T-helper 2 cell (primary cell): ENCODE measurements at places on chromosomes 4 and X.
A peak's percentile ranks its signal among the peaks of the same experiment; 100 is the strongest.

DNA sequence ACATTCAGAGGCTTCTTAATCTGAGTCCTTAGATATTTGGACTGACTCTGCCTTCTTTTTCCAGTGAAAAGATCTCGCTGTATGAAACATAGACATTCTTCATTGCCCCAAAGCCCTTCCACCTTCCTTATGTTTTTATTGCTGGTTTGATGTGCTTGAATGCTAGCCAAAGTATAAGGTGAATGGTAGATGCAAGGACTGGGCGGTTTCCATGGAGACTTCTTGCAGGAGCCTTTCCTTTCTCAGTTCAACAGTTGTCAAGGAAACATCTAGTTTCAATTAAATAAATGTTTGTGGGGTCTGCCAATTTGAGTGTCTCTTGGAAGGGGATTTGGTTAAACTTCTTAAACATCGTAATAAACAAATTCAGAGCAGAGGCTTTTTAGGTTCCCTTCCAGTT is 46.0 kb downstream of the REPS2 start:
- DNase-seq = no peak

GRCh38 chr4:76882630-76883029 is 15.3 kb downstream of the SOWAHB start:
- no peak for DNase-seq

DNA sequence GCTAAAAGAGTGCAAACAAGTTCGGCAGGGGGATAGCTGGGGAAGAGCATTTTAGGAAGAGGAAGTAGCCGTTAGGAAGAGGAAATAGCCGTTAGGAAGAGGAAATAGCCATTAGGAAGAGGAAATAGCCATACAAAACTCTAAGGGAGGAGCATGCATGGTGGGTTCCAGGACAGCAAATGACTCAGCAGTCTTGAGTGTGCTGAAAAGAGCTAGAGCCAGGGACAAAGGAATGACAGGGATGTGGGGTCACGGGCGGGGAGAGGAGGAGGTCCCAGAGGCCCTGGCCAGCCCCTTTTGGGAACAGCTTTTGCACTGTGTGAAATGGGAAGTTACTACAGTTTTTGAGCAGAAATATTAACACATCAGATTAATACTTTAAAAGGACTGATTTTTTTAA is 882.6 kb downstream of the TRIML1 start:
- no peak for DNase-seq

GRCh38 chr4:173135241-173135847 is 33.3 kb upstream of the GALNT7 start:
- no peak for DNase-seq

DNA sequence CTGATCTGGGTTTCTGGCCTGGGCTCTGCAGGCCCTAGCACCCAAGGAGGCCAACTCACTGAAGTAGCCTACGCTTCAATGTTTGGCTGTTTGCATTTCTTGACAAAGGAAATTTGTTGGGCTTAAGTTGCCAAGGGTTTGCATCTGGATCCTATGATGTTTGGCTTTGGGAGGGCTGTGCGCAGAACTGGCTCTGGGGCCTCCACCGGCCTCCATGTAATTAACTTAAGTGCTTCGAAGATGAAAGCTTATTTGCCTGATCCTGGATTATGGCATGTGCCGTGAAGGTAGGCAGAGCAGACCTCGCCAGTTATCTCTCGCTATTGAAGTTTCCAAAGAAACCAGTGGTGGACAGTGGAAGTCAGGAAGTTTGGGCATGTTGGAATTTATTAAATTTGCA is 124.3 kb upstream of the STX18 start:
- no peak for DNase-seq

GRCh38 chrX:31603411-31604120 is 531.7 kb upstream of the FTHL17 start:
- DNase-seq = no peak

- peak; percentile 19 for DNase-seq
Observed at GRCh38 chr4:18593297-18594002, 571.9 kb upstream of the LCORL start.

DNA sequence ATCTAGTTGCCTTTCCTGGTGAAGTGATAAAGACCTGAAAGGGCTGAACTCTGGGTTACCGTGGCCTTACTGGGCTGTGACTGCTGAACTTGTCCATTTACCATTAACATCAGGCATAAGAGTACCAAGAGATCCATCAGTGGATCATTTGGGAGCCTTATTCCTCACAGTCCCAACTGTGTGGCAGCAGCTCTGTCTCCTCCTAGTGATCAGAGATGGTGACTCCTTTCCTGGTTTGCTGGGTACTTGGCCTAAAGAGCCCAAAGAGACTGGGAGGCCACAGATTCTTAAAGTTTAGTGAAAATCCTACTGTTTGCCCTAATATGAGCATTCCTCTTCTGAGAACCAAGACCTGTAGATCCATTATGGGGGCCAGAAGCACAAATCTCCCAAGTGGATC is 56.3 kb upstream of the ATP6AP2 start:
- no peak for DNase-seq

GRCh38 chr4:3029464-3029863 is 44.9 kb downstream of the HTT-AS start:
- no peak for DNase-seq

DNA sequence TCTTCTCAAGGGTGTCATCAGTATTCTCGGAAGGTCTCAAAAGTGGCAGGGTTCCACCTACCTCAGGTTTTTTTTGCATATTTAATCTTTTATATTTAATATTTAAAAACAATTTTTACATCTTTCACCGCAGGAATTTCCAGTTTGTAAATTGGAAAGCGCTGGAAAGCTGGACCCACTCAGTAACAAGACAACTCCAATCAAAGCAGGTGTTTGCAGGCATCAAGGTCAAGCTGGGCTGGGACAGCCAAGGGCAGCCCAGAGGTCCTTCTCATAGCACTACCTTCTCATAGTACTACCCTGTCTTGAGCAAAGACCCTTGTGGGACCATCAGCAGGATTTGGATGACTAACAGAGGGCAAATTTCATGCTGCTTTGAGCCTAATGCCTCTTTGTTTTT is 160.1 kb downstream of the TET2 start:
- DNase-seq = no peak

GRCh38 chr4:105632599-105632998 is 75.9 kb downstream of the INTS12 start:
- DNase-seq = no peak

GRCh38 chrX:122582975-122583305 is 601.1 kb upstream of the GRIA3 start:
- no peak for DNase-seq

GRCh38 chr4:154082760-154083535 is 294.1 kb upstream of the SFRP2 start:
- DNase-seq = no peak

GRCh38 chr4:40299126-40299525 is 36.0 kb upstream of the CHRNA9 start:
- DNase-seq = no peak

GRCh38 chr4:180674619-180675358 is 1568.4 kb upstream of the TENM3 start:
- no peak for DNase-seq

DNA sequence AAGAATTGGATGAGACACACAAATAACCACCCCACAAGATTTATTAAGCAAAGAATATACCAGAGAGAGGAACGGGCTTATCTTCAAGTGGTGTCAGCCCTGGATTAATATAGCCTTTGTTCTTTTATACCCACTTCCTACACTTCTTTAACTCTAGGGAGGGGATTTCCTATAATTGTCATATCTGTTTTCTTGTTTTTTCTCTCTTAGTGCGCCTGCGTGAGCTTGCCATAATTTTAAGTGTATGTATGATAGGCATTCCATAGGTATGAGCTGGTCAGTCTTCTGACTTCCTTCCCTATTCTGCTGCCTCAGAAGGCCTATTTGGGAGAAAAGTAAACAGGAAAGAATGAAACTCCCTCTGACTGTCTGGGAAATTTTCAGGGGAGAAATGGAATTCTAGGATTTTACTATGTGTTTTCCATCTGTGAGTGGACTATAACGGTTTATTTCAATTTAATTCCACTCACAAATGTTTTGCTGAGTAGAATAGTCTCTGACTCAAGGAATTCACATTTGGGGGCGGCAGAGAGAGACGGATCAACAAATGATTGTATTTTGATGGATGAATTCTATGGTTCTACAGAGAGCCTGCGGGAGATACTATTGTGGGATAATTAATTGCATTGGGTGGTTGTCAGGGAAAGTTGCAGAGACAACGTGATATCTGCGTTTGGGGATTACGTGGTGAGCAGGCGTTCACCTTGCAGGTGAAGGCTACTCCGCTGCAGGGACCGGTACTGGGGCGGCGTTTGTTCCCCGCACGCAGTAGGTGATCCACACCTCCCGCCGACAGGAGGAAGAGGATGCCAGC is 626 bp upstream of the CEP135 start:
- no peak for DNase-seq

- no peak for DNase-seq
Observed at GRCh38 chr4:53009824-53010223, 147.7 kb downstream of the RASL11B start.

- no peak for DNase-seq
Observed at GRCh38 chr4:28350485-28350884, 1489.8 kb downstream of the STIM2 start.
